HT-29 (cell line): ENCODE measurements at places on chromosomes 7 and 10.

DNA sequence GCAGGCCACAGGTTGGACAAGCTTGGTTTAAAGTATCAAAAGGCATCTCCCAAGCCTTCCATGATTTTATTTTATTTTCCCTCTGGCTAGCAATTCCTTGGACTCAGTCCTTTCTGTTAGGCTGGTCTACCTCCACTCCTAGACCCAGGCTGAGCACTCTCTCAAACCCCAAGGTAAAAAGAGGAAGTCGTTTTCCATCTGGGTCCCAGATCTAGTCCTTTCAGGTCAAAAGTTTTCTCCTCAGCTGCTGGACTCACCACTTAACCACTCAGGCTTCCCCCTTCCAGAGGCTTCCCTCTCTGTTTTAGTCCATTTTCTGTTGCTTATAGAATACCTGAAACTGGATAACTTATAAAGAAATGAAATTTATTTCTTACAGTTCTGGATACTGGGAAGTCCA lies 252.3 kb upstream of the MKLN1 start:
- no peak for DNase-seq

- no peak for DNase-seq
These were observed at the start of gene SLC16A12 for GRCh38 chr10:89535171-89536012. SLC16A12 (minus strand) TSS chr10:89535594; CDS start chr10:89462578, 73,016 bp downstream.

DNA sequence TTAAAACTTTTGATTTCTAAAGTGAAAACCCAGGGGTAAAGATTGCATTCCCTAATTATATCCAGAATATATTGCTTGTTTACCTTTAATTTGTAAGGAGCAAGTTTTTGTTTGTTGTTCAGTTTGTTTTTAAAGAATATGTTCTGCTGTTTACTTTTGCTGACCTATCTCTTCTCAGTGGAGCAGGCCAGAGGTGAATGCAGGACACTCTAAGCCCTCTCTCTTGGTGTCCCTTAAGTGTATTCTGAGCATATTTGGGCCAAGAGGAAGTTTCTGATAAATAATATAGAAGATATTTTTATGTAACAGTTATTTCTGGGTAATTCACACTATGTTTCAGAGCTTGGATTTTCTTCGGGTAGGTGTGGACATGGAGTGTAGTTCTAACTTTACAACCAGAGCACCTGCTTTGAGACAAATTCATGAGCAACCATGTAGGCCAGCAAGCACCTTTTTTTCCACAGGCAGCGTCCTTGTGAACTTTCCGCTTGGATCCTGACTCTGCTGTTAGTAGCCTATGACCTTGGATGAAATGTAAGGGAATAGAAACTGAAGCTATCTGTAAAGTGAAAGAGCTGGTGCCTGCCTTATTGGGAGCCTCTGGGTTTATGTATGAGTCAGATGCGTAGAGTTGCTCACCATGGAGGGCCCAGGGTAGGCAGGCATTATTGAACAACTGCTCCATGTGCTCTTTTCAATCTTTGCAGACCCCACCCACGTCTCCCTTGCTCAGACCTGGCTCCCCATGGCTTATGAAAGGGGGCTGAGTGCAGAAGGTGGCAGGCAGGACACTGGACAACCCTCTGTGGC lies 16.1 kb downstream of the OGDH start:
- no peak for DNase-seq

DNA sequence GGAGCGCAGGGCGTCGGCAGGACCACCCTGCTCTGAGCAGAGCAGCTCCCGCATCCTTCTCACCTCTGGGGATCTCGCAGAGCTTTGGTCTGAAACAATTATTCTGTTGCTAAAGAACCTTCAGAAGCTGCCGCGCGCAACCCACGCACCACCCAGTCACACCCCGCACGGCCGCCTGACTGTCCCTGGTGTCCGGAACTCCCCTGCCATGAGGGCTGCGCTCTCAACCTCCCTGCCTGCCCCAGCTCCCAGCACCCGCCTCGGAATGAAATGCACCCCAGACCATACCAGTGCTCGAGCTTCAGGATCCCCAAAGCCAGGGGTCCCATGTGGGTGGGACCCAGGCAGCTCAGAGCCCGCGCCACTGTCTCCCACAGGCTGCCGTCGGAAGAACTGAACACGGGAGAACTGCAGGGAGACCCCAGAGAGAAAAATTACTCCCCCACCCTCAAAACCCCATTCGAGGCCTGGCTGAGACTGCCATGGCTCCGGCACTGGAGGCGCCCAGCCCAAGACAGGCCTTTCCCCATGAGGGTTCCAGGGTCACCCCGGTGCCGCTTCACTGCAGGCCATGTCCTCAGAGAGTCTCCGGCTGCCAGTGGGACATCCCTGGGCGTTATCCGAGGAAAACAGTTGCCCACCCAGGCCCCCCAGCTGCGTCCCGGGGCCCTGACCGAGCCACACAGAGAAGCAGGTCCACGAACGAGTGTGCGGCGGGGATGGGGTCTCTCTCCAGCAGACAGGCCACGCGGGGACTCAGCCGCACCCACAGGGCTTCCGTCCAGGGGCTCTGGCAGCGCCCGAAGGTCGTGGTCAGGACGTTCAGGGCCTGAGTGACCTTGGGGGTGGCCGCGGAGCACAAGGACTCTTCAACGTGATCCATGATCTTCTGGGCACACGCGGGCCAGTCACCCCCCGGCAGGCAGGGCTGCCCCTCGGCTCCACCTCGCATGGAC lies 12.1 kb downstream of the BRAT1 start:
- no peak for DNase-seq

- peak; percentile 72 for DNase-seq
These were observed 29.2 kb downstream of the FAM3C start for GRCh38 chr7:121366852-121367431.

- no peak for DNase-seq
These were observed 51.9 kb downstream of the SLC29A4 start for GRCh38 chr7:5334671-5335070.

DNA sequence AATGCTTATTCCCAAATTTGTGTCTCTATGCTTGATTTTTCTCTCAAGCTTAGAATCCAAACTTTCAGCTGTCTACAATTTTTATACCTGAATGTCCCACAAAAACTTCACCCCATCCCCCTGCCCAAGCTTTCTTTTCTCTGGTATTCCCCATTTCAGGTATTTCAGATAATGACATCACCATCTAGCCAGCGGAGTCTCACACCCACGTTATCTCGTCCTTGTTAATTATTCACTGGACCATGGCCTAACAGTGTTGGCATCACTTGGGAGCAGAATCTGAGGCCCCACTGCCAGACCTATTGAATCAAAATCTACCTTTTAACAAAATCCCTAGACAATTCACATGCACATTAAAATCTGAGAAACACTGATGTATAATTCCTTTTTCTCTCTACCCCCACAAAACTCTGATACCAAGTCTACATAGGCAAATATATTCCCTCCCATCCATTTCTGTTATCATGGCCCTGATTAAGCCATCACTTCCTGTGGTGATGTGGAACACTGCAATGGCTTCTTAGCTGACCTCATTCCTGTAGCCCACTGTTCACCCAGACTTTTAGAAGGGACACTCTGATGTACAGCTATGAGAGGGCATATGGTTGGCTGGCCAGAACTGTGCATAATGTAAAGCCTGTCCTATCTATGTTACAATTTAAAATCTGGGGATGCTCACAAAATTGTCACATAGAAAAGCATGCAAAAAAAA lies 31.4 kb downstream of the ZNF438 start:
- DNase-seq: no peak

DNA sequence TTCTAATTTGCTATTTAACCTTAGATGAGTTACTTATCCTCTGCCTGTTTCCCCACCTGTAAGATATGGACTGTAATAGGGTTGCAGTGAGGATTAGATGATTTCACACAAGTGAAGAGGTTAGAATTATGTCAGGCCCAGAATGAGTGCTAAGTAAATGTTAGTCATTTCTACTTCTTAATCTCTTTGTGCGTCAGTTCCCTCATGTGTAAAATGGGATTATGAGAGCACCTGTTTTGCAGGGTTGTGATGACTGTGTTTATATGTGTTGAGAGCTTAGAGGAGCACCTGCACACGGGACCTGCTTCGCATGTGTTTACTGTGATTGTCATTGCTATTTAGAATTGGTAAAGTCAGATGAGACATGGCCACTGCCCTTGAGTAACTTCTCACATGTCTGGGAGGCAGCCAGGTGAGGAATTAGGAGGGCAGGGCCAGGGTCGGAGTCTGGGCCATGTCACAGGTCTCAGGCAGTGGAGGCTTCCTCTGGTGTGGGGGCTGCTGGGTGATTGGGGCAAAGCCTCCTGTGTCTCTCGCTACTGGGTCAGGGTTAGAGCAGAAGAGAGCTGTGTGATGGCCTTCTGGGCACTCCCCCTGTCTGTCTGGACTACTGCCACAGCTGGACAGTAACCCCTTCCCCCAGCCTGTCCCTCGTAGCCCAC lies 106.7 kb downstream of the WDFY4 start:
- no peak for DNase-seq

DNA sequence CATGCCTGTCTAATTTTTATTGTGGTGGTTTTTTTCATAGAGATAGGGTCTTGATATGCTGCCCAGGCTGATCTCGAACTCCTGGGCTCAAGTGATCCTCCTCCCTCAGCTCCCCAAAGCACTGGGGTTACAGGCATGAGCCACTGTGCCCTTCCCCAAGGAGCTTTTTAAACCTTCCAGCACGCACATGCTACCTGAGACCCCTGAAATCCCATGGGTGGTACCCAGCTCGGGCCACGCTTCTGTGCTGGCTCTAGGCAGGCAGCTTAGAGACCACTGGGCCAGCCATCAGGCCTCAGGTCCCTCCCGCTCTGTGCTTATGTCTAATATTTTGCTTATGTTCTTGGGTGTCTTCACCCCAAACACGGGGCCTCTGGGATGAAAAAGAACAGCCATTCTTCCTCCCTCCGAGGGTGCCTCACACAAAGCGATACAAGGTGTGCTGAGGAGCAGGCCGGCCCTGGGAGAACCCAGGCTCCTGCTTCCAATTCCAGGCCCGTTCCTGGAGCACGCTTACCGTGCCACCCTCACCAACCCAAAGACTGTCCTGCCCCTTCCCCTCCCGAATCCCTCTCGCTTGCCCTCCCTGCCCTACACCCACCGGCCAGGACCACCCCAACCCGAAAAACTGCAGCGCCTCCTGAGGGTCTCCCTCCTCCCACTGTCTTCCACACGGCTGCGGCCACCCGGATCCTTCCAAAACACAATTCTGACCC lies 10.9 kb downstream of the SPOCK2 start:
- DNase-seq: no peak

GRCh38 chr7:38241071-38241470 lies 32.4 kb downstream of the TARP start:
- no peak for DNase-seq

GRCh38 chr7:101707587-101707986 lies 78.5 kb upstream of the MYL10 start:
- no peak for DNase-seq

- DNase-seq: no peak
These were observed 344.2 kb upstream of the KIAA1217 start for GRCh38 chr10:23864631-23865147.

DNA sequence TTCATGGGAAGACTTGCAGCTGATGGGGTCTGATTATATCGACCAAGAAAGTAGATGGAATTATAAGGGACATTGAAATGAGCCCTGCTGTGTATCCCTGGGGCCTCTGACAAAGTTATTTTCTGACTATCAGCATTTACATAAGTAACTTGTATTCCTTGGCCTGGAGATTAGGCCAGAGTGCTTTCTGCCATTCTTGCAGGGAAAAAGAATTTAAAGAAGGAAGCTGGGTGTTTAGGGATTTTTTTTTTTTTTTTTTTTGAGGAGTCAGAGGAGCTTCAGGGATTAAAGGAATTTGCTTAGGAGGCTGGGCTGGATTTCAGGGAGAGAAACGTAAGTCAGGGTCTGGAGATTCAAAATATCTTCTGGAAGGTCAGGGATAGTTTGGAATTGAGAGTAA lies 4.6 kb downstream of the SPAM1 start:
- no peak for DNase-seq

DNA sequence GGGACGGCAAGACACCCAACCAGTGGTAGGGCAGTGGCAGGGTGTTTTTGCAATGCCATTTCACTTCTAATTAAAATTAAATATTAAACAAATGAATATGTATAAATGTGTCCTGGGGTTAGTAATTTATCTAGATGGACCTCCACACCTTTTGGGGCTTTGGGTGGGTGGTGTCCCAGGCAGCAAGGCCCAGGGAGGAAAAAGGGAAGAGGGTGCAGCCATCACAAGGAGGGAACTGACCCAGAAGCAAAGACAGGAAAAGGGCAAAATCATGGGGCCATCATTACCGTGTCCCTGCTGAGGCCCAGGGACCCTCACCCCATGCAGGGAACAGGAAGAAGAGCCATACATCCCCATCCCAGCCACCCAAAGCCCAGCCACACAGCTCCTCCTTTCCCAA lies 204.6 kb downstream of the GRID1 start:
- no peak for DNase-seq

DNA sequence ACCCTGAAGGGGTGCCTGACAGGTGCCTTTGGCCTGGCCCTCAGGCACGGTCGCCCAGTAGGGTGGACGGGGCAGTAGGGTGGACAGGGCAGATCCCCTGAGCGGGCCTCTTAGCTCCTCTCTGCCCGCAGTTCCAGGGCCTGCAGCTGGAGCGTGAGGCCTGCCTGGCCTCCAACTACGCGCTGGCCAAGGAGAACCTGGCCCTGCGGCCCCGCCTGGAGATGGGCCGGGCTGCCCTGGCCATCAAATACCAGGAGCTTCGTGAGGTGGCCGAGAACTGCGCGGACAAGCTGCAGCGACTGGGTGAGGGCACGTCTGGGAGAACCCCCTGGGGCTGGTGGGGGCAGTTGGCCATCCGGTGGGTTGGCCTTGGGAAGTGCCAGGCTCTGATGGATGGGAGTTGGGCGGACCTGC lies 1.7 kb downstream of the VPS37D start:
- no peak for DNase-seq

- DNase-seq: no peak
These were observed 294.9 kb upstream of the MKLN1 start for GRCh38 chr7:131032786-131033185.

- DNase-seq: peak; percentile 71
These were observed 9.7 kb downstream of the GBX1 start for GRCh38 chr7:151157645-151158329.

DNA sequence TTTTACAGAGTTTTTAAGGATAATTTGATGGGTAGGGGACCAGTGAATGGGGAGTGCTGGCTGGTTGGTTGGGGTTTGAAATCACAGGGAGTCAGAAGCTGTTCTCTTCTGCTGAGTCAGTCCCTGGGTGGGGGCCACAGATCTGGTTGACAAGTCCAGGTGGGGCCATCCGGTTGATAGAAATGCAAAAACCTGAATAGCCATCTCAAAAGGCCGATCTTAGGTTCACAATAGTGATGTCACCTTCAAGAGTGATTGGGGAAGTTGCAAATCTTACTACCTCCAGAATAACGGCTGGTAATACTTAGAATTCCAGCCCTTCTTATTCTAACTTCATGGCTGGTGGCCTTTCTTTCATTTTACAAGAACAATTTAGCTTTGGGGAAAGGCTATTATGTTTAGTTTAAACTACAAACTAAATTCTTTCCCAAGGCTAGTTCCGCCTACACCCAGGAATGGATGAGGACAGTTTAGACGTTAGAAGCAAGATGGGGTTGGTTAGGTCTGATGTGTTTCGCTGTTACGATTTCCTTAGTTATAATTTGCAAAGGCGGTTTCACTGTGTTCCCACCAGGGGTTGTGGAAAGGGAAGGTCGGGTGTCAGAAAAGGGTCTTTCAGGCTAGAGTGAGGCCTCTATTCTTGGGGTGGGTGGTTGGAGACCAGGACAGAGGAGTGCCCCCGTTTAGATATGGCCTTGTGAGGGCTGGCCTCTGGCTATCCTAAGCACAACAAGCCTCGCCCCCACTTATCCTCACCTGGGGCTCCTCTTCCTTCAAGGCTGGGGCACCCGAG lies 27.4 kb downstream of the IFT22 start:
- DNase-seq: no peak

GRCh38 chr10:1037098-1037497 lies 11.4 kb upstream of the IDI2 start:
- DNase-seq: no peak
